ENCODE measurements at places on chromosomes 16 and 17.
A peak's percentile ranks its signal among the peaks of the same experiment; 100 is the strongest.

GRCh38 chr17:68060336-68060735 lies 24.8 kb downstream of the KPNA2 start:
- DNase-seq, result no peak

DNA sequence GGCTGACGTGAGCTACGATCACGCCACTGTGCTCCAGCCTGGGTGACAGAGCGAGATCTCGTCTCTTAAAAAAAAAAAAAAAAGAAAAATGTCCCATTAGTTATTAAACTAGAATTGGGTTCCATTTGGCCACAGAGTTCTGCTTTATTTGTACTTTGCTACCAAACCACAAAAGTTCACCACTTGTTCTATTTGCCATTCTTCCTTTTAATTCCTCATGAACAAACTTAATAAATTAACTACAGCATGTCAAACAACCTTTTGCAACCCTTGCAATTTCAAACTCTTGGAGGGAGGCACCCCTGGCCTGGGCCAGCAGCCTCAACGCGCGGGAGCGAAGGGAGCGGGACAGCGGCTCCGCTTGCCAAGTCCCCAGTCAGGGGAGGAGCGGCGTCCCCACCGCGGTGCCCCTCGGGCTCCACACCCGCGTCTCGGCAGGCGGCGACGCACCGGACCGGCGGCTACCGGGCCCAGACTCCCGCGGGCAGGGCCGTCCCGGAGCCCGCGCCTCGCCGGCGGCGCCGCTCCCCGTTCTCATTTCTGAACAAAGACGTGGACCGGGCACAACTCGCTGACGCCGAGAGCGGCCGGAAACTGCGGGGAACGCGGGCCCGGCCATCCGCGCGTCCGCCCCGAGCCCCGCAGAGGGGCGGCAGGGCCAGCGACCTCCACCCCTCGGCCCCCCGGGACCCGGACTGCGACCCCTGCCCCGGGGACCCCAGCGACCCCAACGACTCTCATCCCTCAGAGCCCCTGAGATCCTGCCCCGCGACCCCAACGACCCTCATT lies 775 bp downstream of the CYTH1 start:
- peak; percentile 11 for DNase-seq

- no peak for DNase-seq
Measured at GRCh38 chr17:48728232-48729231, at the start of gene HOXB13. Gene HOXB13 (minus strand): TSS chr17:48728750. CDS start chr17:48728593, 157 bp downstream.

- peak; percentile 48 for DNase-seq
Measured at GRCh38 chr17:83174362-83175118, 95.1 kb downstream of the METRNL start.

DNA sequence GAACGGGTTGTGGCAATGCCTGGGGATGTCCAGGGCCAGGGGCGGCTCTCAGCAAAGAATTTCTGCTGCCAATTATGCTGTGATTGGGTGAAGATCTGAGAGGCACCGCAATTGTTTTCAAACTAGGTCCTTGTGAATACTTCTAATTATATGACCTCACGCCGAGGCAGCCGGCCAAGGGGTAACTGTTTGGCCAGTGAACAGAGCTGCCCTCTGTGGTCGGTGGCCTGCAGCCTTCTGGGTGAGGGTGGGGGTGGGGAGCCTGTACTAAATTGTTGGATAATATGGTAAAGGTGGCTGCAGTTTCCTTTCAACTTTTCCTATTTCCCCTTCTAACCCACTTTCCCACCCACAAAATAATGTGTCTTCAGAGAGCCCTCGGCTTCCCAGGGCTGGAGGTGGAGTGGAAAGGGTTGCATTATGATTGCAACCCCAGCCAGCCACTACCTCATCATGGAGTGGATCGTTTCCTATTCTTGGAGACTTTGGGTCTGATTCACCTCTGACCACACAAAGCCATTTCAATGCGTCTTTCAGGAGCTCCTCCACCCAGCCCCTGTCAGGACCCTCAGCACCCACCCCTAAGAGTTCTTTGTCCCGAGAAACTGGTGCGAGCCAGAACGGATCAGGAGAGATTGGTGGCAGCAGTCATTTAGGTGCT lies 2.0 kb upstream of the DNAI2 start:
- no peak for DNase-seq

DNA sequence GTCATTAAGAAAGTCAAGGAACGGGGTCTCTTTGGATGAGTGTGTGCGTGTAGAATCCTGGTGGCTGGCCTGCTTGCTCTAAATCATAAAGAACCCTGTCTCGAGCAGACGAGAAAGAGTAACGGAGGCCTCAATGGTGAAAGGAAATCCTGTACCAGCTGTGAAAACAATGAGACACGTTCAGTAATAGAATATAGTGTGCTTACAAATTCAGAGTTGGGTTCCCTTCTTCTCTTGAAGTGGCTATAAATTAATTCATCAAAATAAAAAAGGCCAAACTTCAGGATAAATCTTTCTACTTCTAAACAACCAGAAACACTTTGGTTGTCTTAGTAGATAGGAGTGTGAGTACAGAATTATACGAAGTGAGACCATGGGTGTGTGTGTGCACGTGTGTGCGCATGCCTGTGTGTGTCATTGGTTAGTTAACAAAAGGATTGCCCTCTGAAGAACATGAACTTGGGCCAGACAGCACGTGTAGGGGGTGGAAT lies 48.5 kb downstream of the WWOX start:
- no peak for DNase-seq

GRCh38 chr16:30948667-30949649 lies at the start of gene ORAI3:
Gene ORAI3 (plus strand): TSS chr16:30949068. CDS start chr16:30949290, 222 bp downstream.
- no peak for DNase-seq

- peak; percentile 40 for DNase-seq
Measured at GRCh38 chr17:18033442-18034099, 5.4 kb downstream of the ATPAF2 start.

DNA sequence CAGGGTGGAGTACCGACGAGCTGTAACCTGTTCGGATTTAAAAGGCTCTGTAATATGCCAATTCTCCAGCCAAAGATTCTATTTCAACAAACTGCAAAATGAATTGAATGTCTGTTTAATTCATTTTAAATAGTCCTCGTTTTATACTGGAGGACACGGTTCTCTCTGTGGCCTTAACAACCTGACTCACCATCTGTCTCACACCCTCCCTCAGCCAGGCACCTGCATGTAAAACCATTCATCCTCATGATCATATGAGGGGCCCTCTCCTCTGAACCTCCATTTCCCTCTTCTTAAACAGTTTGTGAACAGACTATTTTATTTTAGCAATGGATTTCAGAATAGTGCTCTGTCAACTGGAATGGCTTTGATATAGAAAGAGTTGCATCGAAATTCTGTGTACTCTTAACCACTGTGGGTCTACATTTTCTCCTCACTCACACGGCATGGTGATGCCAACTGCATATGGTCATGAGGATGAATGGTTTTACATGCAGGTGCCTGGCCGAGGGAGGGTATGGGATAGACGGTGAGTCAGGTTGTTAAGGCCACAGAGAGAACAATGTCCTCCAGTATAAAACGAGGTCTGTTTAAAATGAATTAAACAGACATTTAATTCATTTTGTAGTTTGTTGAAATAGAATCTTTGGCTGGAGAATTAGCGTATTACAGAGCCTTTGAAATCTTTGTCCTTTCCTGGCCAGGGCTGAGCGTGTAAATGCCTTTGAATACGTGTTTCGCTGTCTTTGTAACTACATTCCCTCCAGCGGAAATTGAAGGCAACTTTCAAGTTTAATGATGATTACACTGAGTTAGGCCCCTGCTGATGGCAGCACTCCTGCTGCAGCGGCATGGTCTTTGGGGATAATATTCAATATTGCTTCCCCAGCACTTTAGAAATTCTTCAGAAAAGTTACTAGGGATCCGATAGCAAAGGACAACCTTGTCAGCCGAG lies 329.6 kb downstream of the SNX29 start:
- DNase-seq, result peak; percentile 85

GRCh38 chr17:7237761-7238419 lies 1.4 kb downstream of the PHF23 start:
- peak; percentile 9 for DNase-seq
